ENCODE measurements at places on chromosomes 7 and 10.

DNA sequence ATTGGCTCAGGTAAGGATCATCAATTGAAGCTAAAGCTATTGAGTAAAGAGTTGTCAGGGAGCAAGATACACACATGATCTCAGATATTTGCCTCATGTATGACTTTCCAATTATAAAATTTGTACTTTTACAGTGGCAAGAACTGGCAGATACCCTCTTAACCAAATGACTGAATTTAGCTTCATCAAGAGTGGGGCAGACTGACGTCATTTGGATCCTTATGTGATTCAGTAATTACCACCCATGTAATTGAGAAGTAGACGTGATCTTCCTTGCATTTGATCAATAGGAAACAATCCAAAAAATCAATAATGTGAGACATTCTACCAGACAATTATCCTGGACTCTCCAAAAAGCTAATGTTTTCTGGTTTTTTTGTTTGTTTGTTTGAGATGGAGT, 8.9 kb downstream of the LRRC72 start:
- DNase-seq, result no peak

- no peak for DNase-seq
Measured at GRCh38 chr10:71643904-71644303, 75.7 kb downstream of the C10orf105 start.

GRCh38 chr10:43229208-43230061, 37.4 kb downstream of the RASGEF1A start:
- no peak for DNase-seq

DNA sequence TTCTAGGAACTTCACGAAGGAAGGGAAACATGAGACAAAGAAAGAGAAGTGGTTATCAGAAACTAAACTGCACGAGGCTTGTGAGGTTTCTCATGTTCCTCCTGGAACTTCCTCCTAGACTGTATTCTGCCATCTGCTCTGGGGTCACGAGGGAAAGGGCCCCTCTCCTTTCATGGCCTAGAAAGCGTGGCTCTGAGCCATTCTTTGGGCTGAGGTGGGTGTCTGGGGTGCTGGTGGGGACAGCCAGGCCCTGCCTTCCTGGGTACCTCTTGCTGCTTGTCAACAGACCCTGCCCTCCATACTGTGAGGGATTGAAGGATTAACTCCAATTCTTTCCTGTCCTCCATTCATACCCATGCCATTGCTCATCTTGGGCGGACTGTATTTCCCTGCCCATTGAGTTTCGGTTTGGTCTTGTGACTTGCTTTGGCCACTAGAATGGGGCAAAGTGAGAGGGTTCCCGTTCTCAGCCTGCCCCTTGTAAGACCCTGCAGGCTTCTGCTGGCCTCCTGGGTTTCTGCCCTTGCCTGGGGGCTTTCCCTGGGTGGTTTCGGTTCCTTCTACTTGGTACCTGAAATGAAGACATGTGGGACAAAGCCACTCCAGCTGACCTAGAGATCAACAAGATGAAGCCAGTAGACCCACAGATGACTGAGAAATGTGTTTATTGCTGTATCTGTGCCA, 14.9 kb upstream of the GIMAP8 start:
- no peak for DNase-seq

DNA sequence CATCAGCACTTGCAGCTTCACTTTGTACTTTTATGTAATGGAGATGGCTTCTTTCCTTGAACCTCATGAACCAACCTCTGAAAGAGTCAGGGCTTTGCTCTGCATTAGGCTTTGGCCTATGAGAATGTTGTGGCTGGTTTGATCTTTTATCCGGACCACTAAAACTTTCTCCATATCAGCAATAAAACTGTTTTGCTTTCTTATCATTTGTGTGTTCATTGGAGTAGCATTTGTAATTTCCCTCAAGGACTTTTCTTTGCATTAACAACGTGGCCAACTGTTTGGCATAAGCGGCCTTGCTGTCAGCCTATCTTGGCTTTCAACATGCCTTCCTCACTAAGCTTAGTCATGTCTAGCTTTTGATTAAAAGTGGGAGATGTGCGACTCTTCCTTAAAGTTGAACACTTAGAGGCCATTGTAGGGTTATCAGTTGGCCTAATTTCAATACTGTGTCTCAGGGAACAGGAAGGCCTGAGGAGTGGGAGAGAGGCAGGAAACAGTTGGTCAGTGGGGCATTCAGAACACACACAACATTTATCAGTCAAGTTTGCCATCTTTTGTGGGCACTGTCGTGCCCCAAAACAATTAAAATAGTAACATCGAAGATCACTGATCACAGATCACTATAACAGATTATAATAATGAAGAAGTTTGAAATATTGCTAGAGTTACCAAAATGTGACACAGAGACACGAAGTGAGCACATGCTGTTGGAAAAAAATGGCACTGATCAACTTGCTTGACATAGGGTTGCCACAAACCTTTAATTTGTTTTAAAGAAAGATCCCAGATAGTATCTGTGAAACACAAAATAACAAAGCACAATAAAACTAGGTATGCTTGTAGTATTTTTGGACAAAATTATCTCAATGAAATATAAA, 64.7 kb downstream of the NRF1 start:
- no peak for DNase-seq

GRCh38 chr7:110835218-110835617, 255.7 kb upstream of the LRRN3 start:
- DNase-seq, result no peak

GRCh38 chr10:33506391-33506790, 171.9 kb upstream of the NRP1 start:
- no peak for DNase-seq

GRCh38 chr7:108351729-108352131, 104.5 kb downstream of the NRCAM start:
- peak; percentile 26 for DNase-seq
